ENCODE measurements at places on chromosomes 1 and 21.

DNA sequence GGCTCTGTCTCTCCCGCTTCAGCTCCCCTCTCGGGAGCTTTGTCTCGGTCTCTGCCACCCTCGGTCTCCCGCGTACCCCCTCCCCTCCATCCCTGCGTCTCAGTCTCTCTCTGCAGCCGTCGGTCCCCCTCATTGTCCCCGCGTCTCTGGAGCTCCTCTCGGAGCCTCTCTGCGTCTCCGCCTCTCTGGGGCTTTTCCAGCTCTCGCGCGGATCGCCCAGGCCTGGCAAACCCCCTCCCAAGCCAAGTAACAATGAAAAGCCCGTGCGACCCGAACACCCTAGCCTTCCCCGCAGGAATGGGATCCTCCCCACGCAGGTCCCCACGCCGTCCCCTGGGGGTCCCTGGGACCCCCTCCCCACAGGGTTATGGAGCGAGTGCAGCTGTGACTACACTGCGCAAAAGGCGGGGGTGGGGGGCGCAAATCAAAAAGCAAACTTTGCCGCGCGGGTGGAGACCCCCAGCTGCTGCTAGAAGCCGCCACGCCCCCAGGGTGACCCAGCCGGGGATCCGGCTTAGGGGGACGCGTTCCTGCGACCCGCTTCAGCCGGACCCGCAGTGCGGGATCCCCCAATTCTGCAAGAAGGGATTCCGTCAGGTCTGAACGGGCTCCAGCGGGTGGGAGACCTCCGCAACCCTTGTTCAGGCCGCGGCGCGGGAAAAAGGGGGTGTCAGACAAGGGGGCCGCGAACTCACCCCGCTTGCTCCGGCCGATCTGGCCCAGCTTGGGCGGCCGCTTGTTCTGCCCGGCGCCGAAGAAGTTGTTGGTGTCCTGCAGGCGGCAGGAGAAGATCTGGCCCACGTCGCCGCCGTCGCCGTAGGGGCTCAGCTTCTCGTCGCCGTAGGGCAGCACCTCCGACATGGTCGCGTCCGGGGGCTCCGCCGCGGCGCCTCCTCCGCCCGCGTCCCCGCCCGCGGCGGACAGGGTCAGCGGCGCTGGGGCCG is 1.2 kb downstream of the CAMK2N1 start:
- no peak for DNase-seq

- DNase-seq = no peak
These were observed 211.1 kb downstream of the PBX1 start for GRCh38 chr1:164770131-164770529.

DNA sequence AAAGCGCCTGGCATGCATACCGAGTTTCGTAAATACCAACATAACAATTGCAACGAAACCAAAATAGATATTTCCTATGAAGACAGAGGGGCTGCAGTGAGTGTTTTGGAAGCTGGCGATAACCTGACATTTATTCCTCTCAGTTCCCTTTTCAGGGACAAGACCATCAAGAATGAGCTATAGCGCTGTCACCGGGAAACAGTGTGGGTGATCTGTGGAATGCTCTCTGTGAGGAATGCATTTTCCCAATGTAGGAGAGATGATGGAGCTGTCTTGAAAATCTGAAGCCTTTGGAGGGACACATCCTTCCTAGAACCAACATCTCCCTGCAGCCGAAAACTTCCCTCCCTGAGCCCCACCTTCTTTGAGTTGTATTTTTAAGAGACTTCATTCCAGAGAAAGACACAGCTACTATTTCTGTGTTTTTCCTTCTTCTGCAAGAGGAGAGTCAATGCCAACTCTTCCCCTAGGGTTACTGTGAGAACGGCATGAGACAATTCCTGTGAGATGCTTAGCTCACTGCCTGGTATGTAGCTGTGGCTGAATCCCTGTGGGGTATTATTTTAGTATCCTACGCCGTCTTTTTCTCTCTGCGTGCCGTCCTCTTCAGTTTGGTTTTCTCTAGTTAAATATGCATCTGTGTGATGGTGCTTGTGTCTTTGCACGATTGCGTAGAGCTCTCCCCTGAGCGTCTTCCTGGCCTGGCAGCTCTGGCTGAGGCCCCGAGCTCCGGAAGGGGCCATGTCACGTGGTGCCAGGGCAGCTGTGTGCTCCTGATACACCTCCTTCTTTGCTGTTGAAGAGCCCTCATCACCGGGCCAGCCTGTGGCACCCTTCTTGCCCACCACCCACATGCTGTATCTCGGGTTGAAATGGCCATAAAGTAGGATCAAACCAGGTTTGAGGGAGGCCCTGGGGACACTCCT is 45.2 kb downstream of the AJAP1 start:
- peak; percentile 2 for DNase-seq

DNA sequence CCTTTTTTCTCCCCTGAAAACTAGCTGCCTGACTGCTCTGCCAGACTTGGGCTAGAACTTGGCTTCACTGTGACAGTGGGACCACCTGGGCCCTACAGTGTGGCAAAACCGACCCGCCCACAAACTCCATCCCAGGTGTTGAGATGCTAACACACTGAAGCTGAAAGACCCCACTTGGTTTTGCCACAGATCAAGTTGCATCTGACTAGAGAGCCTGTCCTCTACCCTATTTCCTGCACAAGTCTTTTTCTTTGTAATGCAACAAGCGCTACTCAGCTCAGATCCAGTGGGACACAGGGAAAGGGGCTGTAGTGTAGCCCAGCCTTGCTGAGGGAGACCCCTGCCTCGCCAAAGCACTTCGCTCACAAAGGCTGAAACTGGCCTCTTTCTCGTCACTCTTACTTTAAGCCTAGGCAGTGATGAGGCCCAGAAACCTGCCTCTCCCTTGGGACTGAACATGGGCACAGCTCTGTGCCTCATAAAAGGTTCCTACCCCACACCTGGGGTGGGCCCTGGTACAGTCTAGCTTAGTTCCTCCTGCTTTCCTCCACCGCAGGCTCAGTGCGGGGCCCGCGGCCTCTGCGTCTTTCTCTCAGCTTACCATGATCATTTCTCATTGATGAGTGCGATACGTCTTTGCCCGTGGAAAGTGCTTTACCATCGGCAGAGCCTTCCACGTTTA is 9.7 kb downstream of the ALPL start:
- DNase-seq = no peak

GRCh38 chr1:97074771-97075170 is 353.2 kb downstream of the PTBP2 start:
- no peak for DNase-seq

- no peak for DNase-seq
These were observed 69.3 kb downstream of the SKI start for GRCh38 chr1:2297246-2298011.

GRCh38 chr21:24127651-24128050 is 1479.6 kb downstream of the MRPL39 start:
- DNase-seq = no peak

DNA sequence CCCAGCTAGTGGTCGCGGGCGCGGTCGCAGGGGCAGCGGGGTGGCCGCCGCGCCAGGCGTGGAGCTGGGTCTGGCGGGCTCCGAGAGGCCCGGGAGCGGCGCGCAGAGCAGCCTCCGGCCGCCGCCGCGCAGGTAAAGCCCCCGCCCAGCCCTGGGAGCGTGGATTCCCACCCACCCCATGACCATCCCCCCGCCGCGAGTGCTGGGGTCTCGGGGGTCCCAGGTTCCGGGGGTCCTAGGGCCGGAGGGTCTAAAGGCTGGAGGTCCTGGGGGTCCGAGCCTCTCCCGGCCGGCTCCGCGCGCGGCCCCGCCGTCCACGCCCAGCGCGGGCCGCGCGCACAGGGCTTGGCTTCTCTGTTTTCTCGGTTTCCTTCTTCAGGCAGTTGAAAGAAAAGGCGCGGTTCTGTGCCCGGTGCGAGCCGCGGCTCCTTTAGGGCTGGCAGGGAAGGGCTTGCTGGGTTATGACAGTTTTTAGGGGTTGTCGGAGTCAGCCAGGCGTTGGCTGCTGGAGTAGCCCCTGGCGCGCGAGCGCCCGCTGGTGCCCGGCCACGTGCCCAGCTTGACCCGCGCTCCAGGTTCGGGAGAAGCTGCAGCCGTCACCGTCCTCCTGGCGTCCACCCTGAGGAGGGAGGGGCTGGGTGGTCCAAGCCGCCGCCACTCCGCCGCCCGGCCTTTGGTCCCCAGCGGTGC is 359 bp downstream of the LRRC3 start:
- peak; percentile 11 for DNase-seq

DNA sequence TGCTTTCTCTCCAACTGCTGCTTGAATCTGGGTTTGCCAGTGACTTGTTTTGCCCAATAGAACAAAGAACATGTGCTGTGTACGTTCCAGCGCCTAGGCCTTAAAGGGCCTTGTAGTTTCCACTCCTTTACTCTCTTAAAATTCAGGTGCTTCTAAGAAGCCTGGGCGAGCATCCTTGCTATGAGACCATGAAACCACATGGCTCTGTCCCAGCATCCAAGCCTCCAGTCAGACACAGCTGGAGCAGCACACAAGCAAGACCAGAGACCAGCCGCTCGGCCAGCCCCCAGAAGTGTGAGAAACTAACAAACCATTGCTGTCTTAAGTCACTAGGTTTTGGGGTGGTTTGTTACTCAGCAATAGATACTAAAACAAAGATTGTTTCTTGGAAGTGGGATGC is 15.1 kb downstream of the PLEKHO1 start:
- DNase-seq = no peak

GRCh38 chr1:108598340-108598739 is 38.4 kb downstream of the EEIG2 start:
- DNase-seq = no peak

DNA sequence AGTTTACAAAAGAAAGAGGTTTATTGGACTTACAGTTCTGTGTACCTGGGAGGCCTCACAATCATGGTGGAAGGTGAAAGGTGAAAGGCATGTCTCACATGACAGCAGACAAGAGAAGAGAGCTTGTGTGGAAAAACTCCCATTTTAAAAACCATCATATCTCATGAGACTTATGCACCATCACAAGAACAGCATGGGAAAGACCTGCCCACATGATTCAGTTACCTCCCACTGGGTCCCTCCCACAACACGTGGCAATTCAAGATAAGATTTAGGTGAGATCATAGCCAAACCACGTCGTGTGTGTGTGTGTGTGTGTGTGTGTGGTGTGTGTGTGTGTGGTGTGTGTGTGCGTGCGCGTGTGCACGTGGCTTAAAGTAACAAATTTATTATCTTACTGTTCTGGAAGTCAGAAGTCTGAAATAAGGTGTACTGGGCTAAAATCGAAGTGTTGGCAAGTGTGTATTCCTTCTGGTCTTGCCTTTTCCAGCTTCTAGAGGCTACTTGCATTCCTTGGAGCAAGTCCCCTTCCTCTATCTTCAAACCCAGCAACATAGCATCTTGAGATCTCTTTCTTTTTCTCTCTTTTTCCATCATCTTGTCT is 48.1 kb upstream of the MPC2 start:
- peak; percentile 82 for DNase-seq
